CD4-positive, alpha-beta T cell treated with Interleukin-2 at 100 ng/mL for 4 hours (primary cell): ENCODE measurements at places on chromosomes 12 and 14.

GRCh38 chr12:91753649-91754048 is 392.0 kb downstream of the BTG1 start:
- no peak for DNase-seq

DNA sequence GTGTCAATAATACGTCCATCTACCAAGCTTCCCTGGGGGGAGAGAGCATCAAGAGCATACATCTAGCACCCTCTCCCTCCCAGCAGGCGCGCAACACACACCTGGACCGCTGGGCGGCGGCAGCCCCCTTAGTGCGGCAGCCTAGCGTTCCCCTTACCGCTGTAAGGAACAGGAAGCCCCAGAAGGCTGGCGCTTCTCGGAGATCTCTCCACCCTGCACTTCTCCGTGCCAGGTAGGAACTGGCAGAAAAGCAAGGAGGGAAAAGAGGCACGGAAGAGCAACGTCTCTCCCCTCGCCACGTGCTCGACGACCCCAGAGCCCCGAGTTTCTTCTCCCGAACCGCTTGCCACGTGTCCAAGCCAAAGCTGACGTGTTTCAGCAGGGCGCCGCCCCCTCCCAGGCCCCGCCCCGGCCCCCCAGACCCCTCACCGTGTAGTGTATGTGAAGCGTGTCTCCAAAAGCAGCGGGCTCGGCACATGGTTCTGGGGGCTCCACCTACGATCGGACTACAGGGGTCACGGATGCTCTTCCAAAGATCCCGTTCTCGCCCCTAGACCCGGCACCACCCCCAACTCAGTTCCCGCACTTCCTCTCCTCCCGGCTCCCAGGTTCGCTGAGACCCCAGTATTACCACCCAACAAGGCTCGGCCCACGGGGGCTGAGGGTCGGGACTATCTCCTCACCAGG is 532 bp downstream of the FKBP11 start:
- peak; percentile 77 for DNase-seq

DNA sequence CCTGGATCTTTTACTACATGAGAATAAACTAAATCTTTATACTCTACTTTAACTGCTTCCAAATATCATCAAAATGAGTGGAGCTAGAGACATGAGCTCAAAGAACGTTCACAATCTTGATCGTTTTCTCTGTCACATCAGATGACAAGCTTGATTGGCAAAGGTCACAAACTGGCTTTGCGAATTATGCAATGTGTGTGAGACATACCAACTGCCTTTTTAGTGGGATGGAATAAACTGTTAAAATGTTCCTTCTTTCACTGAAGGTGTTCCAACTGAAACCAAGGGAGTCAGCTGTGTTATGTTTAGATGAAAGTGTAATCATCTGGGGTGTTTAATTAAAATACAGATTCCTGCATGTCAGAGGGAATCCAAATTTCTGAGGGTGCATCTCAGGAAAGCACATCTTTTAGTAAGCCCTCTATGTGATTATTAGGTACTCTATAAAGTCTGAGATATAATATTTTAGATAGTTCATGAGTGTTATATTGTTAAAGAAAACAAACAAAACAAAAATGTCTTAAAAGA is 21.9 kb downstream of the KITLG start:
- no peak for DNase-seq

DNA sequence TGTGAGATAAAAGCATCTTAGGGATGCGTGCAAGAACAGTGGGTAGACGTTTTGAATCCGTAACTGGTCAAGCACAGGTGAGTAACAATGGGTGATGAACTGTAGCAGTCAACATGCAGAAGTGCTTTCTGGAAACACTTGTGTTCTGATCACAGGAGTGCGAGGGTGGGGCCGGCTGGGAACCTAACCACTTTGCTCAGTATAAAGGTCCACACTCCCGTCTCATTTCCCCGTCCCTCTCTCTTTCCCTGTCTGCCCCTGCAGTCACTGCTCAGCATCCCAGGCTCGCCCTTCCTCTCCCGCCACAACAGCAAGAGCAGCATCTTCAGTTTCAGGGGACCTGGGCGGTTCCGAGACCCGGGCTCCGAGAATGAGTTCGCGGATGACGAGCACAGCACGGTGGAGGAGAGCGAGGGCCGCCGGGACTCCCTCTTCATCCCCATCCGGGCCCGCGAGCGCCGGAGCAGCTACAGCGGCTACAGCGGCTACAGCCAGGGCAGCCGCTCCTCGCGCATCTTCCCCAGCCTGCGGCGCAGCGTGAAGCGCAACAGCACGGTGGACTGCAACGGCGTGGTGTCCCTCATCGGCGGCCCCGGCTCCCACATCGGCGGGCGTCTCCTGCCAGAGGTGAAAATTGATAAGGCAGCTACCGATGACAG is 127.1 kb downstream of the FIGNL2 start:
- DNase-seq = peak; percentile 13

DNA sequence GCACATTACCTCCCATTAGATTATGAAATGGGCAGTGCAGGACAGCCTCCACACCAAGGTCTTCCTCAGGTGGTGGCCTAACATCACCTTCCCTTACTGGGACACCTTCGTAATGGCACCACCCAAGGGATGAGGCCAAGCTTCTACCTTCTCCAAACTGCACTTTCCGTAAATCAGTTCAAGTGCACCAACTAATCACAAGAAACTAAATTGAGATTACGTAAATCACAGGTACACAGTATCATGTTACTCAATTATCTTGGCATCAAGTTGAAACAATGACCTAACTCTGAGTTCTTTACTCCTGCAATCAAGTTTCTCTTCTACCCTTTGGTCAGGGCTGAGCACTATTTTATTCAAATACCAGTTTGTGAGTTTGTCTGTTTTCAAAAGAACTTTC is 13.8 kb downstream of the SLC41A2 start:
- DNase-seq = no peak

DNA sequence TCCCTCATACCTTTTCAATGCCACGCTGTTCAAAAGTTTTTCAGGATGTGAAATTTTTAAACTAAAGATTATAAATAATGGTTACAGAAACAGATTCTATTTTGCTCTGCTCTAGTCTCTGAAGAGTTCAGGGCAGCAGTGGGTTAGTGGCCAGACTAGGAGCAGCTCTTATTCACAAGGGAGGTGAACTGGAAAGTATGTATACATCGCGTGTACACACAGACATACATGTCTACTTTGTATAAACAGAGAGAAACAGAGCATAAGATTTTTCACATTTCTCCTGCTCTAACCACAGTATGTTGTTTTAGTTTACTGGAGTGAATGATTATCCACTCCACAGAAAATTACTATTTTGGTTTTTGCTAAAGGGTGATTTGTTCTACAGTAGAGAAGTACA is 74.4 kb upstream of the CRY1 start:
- no peak for DNase-seq

DNA sequence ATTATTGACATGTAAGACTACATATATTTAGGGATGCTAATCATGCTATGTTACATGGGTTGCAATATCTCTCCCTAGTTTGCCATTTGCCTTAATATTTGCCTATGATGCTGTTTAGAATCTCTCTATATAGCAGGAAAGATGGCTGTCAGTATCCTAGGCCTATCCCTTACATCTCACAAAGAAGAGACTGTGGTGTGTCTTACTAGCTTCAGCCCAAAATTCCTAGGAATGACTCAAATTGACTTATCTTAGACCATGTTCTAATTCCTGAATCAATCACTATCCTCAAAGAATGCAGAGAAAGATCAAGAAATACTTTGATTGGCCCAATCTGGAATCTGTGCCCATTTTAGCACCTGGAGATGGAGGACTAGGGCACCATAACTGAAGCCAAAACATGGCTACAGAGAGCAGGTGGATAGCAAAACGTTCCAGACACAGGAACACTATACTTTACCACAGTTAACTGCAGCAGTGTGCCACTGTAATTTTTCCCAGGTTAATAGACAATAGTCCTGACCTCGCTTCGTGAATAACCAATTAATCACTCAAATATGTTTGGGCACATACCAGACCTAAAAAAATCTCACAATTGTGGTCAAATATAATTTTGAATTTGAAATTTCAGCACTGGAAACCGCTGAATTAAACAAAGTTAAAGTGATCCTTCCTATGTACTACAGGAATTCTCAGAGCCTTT is 32.7 kb upstream of the GLIPR1 start:
- DNase-seq = no peak

DNA sequence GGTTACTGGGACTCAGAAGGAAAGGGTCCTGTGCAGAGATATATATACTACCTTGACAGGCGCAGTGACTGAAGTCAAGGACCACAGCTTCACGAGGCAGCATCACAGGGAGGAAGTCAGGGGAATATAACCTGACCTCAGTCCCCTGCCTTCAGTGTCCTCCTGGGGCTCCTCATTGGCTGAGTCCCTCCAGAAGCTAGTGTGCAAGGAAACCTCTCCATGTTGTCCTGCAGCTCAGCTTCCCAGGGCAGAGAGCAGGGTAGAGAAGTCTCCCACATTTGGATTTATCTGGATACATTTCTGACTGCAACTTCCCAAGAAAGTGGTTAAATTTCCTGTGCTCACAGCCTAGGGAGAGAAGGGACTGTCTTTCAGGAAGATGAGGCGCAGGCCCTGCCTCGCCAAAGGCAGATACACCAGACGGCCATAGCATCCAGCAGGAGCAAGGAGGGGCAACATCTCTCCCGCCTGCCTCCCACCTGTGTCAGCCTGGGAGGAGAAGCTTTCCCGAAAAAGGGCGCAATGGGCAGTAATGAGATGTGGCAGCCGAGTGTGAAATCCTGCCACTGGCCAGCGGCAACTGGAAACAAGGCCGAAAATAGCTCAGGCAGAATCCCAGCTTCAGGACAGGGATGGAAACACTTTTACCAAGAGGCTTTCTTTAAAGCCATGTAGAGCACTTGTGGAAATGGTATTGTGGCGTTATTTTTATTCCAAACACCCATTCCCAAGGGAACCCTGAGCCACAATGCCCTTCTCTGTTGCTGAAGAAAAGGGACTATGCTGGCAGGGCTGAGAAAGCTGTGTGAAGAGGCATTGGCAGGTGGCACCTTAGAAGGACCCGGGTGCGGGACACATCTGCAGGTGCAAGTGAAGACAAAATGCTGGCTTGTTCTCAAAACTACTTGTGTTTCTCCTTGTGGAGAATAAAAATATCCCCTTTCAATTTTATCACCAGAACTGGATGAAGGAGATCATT is 54.9 kb upstream of the HIF1A start:
- DNase-seq = no peak

- DNase-seq = no peak
These were observed 201.1 kb downstream of the LRIG3 start for GRCh38 chr12:58719161-58719560.
